WTC11 (cell line): ENCODE measurements at places on chromosomes 11 and 22. TPM values are rescaled to one million over a fixed set of nuclear protein-coding genes. Genes with fewer than 3 reads are reported as not detected.

GRCh38 chr22:35530700-35531099 lies 9.9 kb upstream of the RASD2 start:
- no peaks in the 10 kb centered on the region for H3K36me3 ChIP-seq
- peaks cover 13% of the 10 kb centered on the region; the same call in 1 of the 2 replicates for H3K4me1 ChIP-seq
- H3K27ac ChIP-seq = no peak overlapping the region

DNA sequence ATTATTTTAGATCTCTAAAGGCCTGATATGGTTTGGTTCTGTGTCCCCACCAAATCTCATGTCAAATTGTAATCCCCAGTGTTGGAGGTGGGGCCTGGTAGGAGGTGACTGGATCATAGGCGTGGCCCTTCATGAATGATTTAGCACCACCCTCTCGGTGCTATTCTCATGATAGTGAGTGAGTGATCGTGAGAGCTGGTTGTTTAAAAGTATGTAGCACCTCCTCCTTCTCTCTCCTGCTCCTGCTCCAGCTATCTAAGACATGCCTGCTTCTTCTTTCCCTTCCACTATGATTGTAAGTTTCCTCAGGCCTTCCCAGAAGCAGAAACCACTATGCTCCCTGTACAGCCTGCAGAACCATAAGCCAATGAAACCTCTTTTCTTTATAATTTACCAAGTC lies 114.1 kb downstream of the SERGEF start:
- peak; percentile 23 for DNase-seq
- H3K27ac ChIP-seq = no peak overlapping the region
- no peak overlapping the region for H3K4me3 ChIP-seq
- no peaks in the 10 kb centered on the region for H3K27me3 ChIP-seq

- no peaks in the 10 kb centered on the region for H3K27me3 ChIP-seq
- H3K4me1 ChIP-seq = peaks cover 57% of the 10 kb centered on the region
- peak overlapping the region; percentile 95 for H3K27ac ChIP-seq
- peak; percentile 80 for DNase-seq
- H3K36me3 ChIP-seq = peaks cover 12% of the 10 kb centered on the region
Measured at GRCh38 chr11:14357881-14358728, 878 bp downstream of the RRAS2 start.

DNA sequence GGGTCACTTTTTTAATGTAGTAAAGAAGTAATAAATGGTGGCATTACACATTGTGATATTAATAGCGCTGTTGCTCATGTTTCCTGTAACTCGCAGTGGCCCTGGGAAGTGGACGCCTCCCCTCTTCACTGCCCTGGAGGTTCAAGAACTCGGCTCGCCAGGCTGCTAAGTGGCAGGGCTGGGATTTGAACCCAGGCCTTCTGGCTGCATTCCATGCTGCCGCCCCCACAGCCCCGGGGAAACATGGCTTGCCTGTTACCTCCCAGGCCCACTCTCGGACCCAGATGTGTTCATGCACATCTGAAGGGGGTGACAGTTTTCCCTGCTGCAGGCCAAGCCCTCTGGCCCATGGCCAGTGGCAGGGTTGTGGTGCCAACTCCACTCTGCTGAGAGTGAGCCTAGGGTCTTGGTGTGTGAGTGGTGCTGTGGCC lies 25.0 kb upstream of the MGAT3 start:
- H3K27ac ChIP-seq = no peak overlapping the region; the same call in 1 of the 2 replicates
- H3K36me3 ChIP-seq = peaks cover 5% of the 10 kb centered on the region; the same call in 1 of the 2 replicates
- DNase-seq = no peak
- no peak overlapping the region for H3K4me3 ChIP-seq
- H3K4me1 ChIP-seq = peaks cover 34% of the 10 kb centered on the region
- no peaks in the 10 kb centered on the region for H3K27me3 ChIP-seq

DNA sequence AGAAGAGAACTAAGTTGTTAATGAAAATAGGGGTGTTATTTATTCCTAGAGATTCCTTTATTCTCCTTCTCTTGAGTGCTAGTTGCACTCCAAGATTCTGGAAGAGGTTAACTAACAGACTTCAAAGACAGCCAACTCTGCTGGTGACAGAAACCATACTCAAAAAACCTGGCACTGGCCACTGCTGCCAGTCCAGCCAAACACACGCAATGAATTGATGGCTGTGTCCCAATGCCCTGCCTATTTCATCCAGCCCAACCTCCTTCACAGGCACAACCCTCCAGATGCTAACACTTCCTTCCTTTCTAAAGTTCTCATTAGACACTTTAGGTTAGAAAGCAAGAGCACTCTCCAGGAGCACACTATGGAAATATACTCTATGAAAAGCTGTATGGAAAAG lies 150.8 kb upstream of the C11orf58 start:
- H3K36me3 ChIP-seq = no peaks in the 10 kb centered on the region
- no peaks in the 10 kb centered on the region for H3K4me1 ChIP-seq
- no peak overlapping the region for H3K27ac ChIP-seq
- H3K4me3 ChIP-seq = no peak overlapping the region
- DNase-seq = no peak

DNA sequence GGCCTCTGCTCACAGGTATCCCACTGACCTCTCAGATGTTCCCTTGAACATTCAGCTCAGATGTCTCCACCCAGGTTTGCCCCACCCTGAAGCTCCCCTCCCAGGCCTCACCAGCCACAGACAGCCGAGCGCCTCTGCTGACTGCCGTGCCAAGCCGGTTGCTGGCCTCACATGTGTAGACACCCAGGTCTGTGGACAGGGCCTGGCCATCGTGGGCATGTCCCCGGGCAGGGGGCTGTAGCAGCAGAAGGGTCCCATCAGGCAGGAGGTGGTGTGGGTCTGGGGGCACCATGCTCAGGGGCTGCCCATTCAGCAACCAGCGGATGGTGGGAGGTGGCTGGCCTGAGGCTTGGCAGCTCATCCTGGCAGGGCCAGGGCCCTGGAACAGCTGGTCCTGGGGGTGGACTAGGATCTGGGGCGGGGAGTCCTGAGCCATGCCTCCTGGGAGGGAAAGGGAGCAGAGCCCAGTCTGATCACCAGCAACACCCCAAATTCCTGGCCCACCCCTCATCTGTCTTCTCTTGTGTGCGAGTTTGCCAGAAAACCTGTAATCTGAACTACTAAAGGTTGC lies 759 bp downstream of the ROBO4 start:
- no peak overlapping the region for H3K4me3 ChIP-seq
- no peaks in the 10 kb centered on the region for H3K36me3 ChIP-seq
- H3K27ac ChIP-seq = no peak overlapping the region
- peaks cover 25% of the 10 kb centered on the region for H3K4me1 ChIP-seq

GRCh38 chr11:114258696-114259095 lies 37.5 kb upstream of the NNMT start:
- DNase-seq = no peak
- H3K36me3 ChIP-seq = no peaks in the 10 kb centered on the region
- no peak overlapping the region for H3K27ac ChIP-seq
- no peak overlapping the region for H3K4me3 ChIP-seq
- peaks cover 16% of the 10 kb centered on the region for H3K4me1 ChIP-seq

DNA sequence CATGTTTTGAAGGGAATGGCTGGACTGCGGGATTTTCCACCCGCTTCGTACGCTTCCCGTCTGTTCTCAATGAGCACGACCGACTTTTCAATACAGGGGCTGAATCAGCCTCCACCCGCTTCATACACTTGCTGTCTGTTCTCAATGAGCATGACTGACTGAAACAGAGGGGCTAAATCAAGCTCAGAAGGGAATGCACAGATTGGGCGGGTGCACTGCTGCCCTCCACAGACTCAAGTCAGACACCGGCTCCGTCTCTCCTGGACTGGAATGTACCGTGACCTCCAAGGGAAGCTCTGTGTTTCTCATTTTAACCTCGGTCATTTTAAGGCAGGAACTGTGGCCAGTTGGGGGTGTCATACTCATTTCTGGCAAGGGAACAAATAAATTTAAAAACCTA lies 48.5 kb downstream of the BRD1 start:
- no peak for DNase-seq
- no peak overlapping the region for H3K4me3 ChIP-seq
- H3K36me3 ChIP-seq = peaks cover 27% of the 10 kb centered on the region
- peak overlapping the region; percentile 60 for H3K27ac ChIP-seq
- H3K4me1 ChIP-seq = no peaks in the 10 kb centered on the region

Gene MYRF
- total RNA-seq = 4.9 to 5.9 TPM (median 5.2 TPM) in 3 replicates

Gene ARHGAP8
- total RNA-seq = 50.5 to 61.4 TPM (median 58.0 TPM) in 3 replicates
